IPS DF 6.9 (cell line): ENCODE measurements at places on chromosomes 2 and 18.

GRCh38 chr2:156601855-156602551, 165.8 kb downstream of the GPD2 start:
- DNase-seq, result no peak

GRCh38 chr18:2746274-2746673, 90.7 kb downstream of the SMCHD1 start:
- no peak for DNase-seq

DNA sequence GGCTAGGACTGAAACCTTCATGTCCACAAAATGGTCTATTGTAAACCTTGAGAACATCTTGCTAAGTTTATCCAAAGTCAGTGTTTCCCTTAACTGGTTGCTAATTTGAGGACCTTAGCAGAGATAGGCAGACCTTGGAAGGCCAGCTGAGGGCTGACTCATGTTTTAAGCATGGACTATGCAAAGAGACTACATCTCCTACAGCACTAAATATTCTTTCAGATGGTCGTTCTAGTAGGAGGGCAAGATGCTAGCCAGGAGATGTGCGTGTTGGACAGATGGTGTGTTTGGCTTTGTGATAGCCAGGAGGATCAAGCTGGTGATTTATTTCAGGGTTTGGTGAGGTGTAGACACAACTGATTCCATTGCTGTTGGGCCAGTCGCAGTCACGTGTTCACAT, 75.8 kb downstream of the NRP2 start:
- DNase-seq, result no peak

- DNase-seq, result no peak
Observed at GRCh38 chr2:105443617-105444598, 45.1 kb upstream of the FHL2 start.

DNA sequence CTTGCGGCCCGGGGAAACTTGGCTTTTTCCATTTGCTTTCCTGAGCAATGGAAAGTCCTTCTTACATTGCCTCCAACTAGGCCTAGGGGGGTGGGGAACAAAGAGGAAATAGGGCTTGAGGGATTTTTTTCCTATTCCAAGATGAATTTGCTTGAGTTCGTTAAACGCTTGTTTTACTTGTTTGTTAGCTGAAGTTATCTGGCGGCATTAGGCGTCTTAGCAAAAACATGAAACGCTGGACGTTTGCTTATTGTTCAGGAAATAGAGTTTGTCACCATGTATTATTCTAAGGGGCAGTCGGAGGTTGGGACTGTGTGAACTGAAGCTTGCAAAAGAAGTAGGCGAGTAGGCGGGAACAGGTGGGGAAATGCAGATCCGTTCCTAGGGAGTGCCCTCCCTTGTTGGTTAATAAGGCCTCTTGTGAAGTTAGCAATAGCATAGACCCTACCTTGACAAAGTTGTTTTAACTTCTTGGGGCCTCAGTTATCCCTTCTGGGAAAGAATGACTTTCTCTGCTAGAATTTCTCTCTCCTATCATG, 1.9 kb downstream of the CABLES1 start:
- no peak for DNase-seq

DNA sequence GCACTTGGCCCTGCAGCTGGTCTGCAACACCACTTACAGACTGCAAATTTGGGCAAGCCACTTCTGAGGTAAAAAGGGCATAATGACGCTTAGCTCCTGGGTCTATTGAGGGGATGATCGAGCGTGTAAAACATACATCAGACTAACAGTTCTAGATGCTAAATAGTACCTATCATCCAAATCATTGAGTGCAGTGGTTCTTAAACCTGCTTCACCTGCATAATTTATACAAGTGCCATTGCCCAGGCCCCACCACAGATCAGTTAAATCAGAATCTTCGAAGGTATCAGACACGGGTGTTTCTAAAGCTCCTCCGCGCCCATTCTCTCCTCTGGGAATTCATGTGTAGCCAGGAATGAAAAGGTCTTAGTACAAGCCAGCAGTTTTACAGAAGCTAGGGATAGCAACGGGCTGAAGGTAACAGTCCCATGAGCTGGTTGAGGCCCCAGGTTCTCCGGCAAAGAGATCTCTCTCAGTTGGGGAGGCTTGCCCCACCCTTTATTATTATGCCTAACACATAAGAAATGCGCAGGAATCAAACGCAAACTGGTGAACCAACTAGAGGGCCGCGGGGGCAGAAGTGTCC, 737 bp upstream of the RNF181 start:
- DNase-seq, result no peak
